ENCODE measurements at places on chromosomes 11 and 22. TPM values are rescaled to one million over a fixed set of nuclear protein-coding genes. Genes with fewer than 3 reads are reported as not detected.

Gene CRYBB3
- not detected for total RNA-seq

Gene OR52H1
- 0.66 TPM for total RNA-seq

Gene SCUBE2
- 5.5 TPM for total RNA-seq

Gene SERHL2
- 4.7 TPM for total RNA-seq

Gene TMEM138
- 16.1 TPM for total RNA-seq

Gene P2RY2
- 1.2 TPM for total RNA-seq

Gene LIMK2
- total RNA-seq, result 19.6 TPM

Gene LARGE1
- total RNA-seq, result 11.8 TPM

Gene OR4D9
- total RNA-seq, result not detected

Gene CDON
- 7.7 TPM for total RNA-seq

Gene BAIAP2L2
- 2.0 TPM for total RNA-seq

Gene SLC5A1
- not detected for total RNA-seq

Gene VPREB1
- not detected for total RNA-seq

Gene MRGPRX4
- total RNA-seq, result not detected

Gene ISX
- total RNA-seq, result not detected

Gene SCO2
- total RNA-seq, result 0.62 TPM

Measured in aortic smooth muscle cell (primary cell).